Body of pancreas (tissue), 4 donors: ENCODE measurements at places on chromosomes 5 and 9. TPM values are rescaled to one million over a fixed set of nuclear protein-coding genes. Genes with fewer than 3 reads are reported as not detected.

LAMC3 gene
- 16.8 TPM for total RNA-seq

GMCL2 gene
- not detected for total RNA-seq

- DNase-seq: no peak
Observed at GRCh38 chr9:124357721-124358361, 57.4 kb downstream of the PSMB7 start.

- no peak for DNase-seq
Observed at GRCh38 chr9:70529377-70529776, 114.9 kb upstream of the KLF9 start.

DNA sequence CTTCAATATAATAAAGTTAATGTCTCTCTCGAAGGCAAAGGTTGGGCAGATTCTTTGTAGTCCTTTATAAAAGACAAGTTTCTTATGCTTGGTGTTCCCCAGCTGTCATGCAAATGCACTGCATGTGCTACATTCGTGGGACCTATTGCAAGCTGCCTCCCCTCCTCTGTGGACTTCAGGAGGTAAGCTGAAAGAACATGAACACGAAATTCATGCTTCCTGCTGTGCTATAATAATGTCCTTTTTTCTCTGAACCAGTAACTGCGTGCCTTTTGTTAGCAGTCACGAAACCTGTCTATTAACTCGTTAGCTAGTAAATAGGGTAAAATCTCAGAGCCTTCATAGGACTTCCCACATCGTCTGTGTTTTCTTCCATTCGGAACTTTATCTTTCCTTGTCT lies 363.5 kb downstream of the CDH9 start:
- DNase-seq: no peak

NRG2 gene
- total RNA-seq: 6.5 TPM

GRCh38 chr5:172444110-172444510 lies 10.2 kb downstream of the SH3PXD2B start:
- DNase-seq: no peak

PCDHA8 gene
- total RNA-seq: 4.6 TPM

DNA sequence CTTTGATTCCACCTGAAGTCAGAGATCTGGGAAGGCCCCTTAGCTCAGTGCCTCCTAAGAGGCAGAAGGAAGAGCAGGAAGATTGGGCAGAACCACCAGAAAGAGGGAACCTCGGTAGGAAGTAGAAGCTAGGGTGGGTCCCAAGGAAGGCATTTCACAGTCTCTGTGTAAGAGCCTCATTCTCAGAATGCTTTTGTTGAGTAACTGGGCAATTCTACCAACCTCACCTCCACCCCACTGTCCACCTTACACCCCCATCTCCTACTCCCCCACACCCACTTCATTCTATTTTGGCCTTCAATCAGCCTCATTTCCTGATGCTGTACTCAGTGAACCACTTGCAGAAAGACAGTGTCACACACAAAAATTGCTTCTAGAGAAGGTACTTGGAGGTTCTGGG lies 3.5 kb downstream of the HBEGF start:
- DNase-seq: no peak

DNA sequence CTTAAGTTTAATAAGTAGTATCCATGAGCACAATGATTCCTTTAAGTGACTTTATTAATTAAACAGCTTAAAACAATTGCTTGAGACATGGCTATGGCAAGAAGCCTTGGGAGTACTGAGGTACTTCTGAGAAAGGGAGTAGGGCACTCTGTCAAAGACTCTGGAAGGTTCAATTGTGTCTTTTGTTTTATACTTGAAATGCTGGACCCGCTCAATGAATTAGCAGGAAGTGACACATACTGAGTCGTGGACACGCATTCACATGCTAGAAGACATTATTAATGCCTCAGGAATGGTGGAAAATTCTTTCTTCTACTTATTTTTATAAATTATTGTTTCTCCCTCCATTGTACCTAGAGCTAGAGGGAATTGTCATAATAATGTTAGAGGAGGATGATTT lies 347.3 kb upstream of the ZNF608 start:
- no peak for DNase-seq

DNA sequence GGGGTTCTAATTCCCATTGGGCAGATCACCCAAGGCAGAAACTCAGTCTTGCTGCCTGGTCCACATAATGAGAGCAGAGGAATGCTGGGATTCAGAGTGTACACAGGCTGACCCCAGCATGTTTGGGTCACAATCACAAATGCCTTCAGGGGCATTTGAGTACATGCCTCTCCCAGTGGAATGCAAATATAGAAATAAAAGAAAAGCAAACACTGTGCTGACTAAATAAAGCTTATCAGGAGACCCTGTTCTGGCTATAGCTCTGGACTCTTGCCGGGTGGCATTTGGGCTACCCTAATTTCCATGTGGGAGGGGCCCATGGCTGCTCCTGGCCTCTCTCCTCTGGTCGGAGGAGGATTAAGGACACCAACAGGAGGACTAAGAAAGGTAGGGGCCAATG lies 121.4 kb downstream of the DOCK8 start:
- peak; percentile 48 for DNase-seq

OR1J2 gene
- total RNA-seq: not detected

GRCh38 chr9:92294297-92294676 lies 790 bp upstream of the IARS1 start:
- no peak for DNase-seq

PCDHB6 gene
- total RNA-seq: 0.33 TPM

- no peak for DNase-seq
Observed at GRCh38 chr5:1118738-1119137, 6.9 kb upstream of the SLC12A7 start.

ATG12 gene
- 47.5 TPM for total RNA-seq

GRCh38 chr9:131500939-131501541 lies 1.7 kb upstream of the POMT1 start:
- no peak for DNase-seq

DNA sequence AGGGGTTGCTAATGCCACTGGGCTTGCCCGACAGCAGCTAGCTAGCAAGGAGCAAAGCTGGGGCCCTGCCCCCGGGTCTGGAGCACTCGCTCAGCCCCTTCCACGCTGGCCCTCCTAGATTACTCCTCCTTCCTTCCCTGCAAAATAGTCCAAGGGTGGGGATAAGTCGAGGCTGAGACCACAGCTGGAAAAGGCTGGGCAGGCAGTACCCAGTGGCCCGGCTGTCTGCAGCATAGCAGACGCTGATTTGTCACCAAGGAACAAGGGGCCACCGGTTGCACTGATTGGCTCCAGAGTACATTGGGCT lies 73.9 kb downstream of the ADAMTS2 start:
- DNase-seq: no peak
